ENCODE measurements at places on chromosomes 4 and X.

- no peak for DNase-seq
These were observed at the start of gene NOX1 for GRCh38 chrX:100874325-100874724. Gene NOX1, minus strand, starts transcription at chrX:100874359. Its CDS starts 220 bp downstream, at chrX:100874139.

DNA sequence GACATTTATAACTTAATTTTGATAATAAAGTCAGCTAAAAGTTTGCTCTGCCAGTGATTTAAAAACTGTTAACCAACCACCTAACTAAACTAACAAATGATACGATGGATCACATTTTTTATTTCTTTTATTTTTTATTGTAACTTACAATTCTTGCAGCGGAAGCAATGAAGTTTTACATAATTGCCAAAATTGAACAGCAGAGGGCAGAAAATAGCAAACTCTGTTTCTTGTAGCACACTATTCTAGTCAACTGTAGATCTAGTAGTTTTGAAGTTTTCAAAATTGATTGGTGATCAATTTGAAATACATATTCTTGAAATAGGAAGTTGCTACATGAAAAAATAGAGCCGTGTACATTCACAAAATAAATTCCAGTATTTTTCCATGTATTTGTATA lies 2.8 kb upstream of the GRIA2 start:
- no peak for DNase-seq

DNA sequence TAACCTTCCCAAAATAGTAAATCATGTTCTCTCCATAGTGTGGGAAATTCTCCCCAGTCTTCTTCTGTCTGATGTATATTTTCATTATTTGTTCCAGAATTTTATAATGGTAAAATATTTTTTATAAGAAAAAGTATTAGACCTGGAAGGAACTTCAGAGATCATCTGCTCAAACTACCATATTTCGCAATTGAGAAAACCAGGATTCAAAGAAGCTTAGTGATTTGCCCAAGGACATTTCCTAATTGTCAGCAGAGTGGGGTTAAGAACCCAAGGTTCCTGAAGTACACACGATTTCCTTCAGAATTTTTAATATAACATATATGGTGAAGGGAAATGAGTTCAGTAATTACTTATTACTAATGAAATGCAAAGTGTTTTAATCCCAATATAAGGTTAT lies 24.1 kb downstream of the OCIAD1 start:
- no peak for DNase-seq

DNA sequence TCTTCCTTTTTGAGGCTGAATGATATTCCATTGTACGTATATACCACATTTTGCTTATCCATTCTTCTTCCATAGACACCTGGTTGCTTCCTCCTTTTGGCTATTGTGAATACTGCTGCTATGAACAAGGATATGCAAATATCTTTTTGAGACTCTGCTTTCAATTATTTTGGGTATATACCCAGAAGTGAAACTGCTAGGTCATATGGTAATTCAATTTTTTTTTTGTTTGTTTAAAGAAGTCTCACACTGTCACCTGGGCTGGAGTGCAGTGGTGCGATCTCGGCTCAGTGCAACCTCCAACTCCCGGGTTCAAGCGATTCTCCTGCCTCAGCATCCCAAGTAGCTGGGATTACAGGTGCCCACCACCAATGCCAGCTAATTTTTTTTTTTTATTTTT lies 75.3 kb downstream of the METTL14 start:
- no peak for DNase-seq

DNA sequence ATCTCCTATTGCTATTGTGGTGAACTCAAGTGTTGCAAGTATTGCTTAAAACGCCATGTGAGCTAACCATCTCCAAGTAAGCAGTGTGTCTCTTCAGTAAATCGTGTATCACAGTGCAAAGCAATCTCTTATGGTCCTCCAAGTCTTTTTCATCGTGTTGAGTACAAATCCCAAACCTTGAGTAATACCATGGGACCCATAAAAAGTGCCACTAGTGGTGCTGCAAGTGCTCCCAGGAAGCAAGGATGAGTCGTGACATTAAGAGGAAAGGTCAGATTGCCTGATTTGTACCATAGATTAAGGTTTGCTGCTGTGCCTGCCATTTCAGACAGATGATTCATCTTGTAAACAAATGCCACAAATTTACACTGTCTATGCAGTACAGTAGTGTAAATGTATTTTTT lies 66.9 kb upstream of the BMPR1B start:
- DNase-seq, result no peak

GRCh38 chr4:41665636-41666207 lies 82.8 kb downstream of the PHOX2B start:
- DNase-seq, result no peak

GRCh38 chrX:94329182-94329581 lies 655.2 kb downstream of the FAM133A start:
- no peak for DNase-seq

GRCh38 chr4:109049926-109050325 lies 252.5 kb downstream of the COL25A1 start:
- DNase-seq, result no peak

Data from activated CD4-positive, alpha-beta T cell treated with anti-CD3 and anti-CD28 coated beads, Interleukin-2, amount 10 ng/mL, durations not matched to agents 7 days and 5 days (primary cell).